Lower lobe of right lung (tissue), 2 donors: ENCODE measurements at places on chromosomes 4 and X.

- H3K27me3 ChIP-seq: no peaks in the 10 kb centered on the region
- H3K36me3 ChIP-seq: peaks cover 69% of the 10 kb centered on the region
- peak overlapping the region; percentile 87 for H3K27ac ChIP-seq
- DNase-seq: peak; percentile 49
- H3K4me3 ChIP-seq: peak overlapping the region; percentile 20
These were observed 6.3 kb downstream of the MXD4 start for GRCh38 chr4:2255501-2256155.

DNA sequence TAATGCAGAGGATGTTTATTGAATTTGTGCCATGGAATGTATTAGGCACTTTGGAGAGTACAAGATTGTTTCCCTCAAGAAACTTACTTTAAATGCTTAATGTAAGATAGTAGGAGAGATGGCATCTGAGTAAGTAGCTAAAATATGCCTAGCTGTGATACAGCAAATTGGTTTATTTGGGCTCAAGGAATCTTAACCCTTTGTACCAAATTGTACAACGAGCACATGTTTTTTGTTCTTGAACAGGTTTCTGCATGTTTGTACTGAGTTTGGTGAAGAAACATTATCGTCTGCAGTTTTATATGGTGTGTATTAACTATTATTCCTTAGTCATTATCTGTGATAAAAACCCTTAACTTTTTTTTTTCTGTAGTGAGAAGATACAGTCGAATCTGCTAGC lies 48.6 kb downstream of the CDS1 start:
- no peak overlapping the region for H3K4me3 ChIP-seq
- no peaks in the 10 kb centered on the region for H3K4me1 ChIP-seq
- no peak overlapping the region for H3K27ac ChIP-seq
- no peak for DNase-seq

GRCh38 chr4:177441803-177442622 lies at the start of gene AGA:
Gene AGA, minus strand, starts transcription at chr4:177442437. Its CDS starts 62 bp downstream, at chr4:177442375.
- peak; percentile 98 for DNase-seq
- peak within 1 kb of the TSS; percentile 64 for H3K4me3 ChIP-seq
- peak within 1 kb of the TSS; percentile 94 for H3K27ac ChIP-seq
- H3K27me3 ChIP-seq: no peaks in the 10 kb centered on the region
- peaks cover 12% of the 10 kb centered on the region for H3K4me1 ChIP-seq

- no peak overlapping the region for H3K27ac ChIP-seq
- DNase-seq: no peak
- no peaks in the 10 kb centered on the region for H3K36me3 ChIP-seq
- H3K27me3 ChIP-seq: no peaks in the 10 kb centered on the region
- H3K4me3 ChIP-seq: no peak overlapping the region
These were observed 101.8 kb downstream of the ATP11C start for GRCh38 chrX:139831017-139831416.

- no peak overlapping the region for H3K27ac ChIP-seq
- H3K4me1 ChIP-seq: no peaks in the 10 kb centered on the region
- H3K4me3 ChIP-seq: no peak overlapping the region
- no peaks in the 10 kb centered on the region for H3K36me3 ChIP-seq
- H3K27me3 ChIP-seq: no peaks in the 10 kb centered on the region
- no peak for DNase-seq
These were observed 156.8 kb upstream of the SFRP2 start for GRCh38 chr4:153945704-153946103.

GRCh38 chr4:159150821-159151390 lies 48.0 kb downstream of the RAPGEF2 start:
- no peaks in the 10 kb centered on the region for H3K27me3 ChIP-seq
- H3K4me1 ChIP-seq: peaks cover 36% of the 10 kb centered on the region
- no peaks in the 10 kb centered on the region for H3K36me3 ChIP-seq
- H3K4me3 ChIP-seq: no peak overlapping the region
- DNase-seq: no peak

DNA sequence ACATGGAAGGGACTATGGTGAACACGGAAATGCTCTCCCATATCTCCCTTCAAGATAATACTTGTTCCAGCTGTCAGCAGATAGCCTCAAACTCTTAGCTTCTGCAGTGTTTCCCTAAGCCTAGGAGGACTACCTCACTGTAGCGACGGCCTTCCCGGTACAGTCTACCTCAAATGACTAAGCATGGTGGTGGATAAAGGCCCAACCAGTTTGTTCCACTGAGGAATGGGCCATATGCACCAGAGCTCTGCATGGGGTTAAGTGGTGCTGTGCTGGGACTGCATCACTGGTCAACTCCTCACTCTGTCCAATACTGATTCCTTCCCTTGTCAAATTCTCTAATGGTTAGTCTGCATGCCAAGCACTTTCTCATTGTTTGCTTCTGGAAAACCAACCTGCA lies 119.6 kb upstream of the GNPDA2 start:
- DNase-seq: no peak
- H3K36me3 ChIP-seq: no peaks in the 10 kb centered on the region
- H3K4me1 ChIP-seq: no peaks in the 10 kb centered on the region
- no peak overlapping the region for H3K4me3 ChIP-seq
- no peaks in the 10 kb centered on the region for H3K27me3 ChIP-seq

- H3K36me3 ChIP-seq: no peaks in the 10 kb centered on the region
- no peak overlapping the region for H3K27ac ChIP-seq
- no peaks in the 10 kb centered on the region for H3K4me1 ChIP-seq
- H3K4me3 ChIP-seq: no peak overlapping the region
- no peak for DNase-seq
- no peaks in the 10 kb centered on the region for H3K27me3 ChIP-seq
These were observed 871.1 kb upstream of the SLIT2 start for GRCh38 chr4:19380600-19380999.

- H3K36me3 ChIP-seq: no peaks in the 10 kb centered on the region
- no peaks in the 10 kb centered on the region for H3K4me1 ChIP-seq
- H3K27me3 ChIP-seq: no peaks in the 10 kb centered on the region
- no peak overlapping the region for H3K4me3 ChIP-seq
- H3K27ac ChIP-seq: no peak overlapping the region
These were observed 38.7 kb upstream of the THOC2 start for GRCh38 chrX:123771449-123772064.
